Activated CD4-positive, alpha-beta T cell treated with anti-CD3 and anti-CD28 coated beads for 36 hours (primary cell): ENCODE measurements at places on chromosomes 12 and 14. TPM values are rescaled to one million over a fixed set of nuclear protein-coding genes. Genes with fewer than 3 reads are reported as not detected.

The SERPINA12 gene
- total RNA-seq = not detected

The MYBPC1 gene
- not detected for total RNA-seq

The PZP gene
- not detected for total RNA-seq

The SLC10A1 gene
- not detected for total RNA-seq

The AQP6 gene
- total RNA-seq = not detected

The SDS gene
- not detected for total RNA-seq

The FAIM2 gene
- 0.91 TPM for total RNA-seq

The EIF2S3B gene
- 1.3 TPM for total RNA-seq

The RERGL gene
- total RNA-seq = not detected

The ARHGAP9 gene
- total RNA-seq = 77.7 TPM

The KRT75 gene
- not detected for total RNA-seq

The RASSF8 gene
- 1.2 TPM for total RNA-seq

The ZNF385A gene
- 0.73 TPM for total RNA-seq
